ENCODE measurements at places on chromosomes 4 and X.

DNA sequence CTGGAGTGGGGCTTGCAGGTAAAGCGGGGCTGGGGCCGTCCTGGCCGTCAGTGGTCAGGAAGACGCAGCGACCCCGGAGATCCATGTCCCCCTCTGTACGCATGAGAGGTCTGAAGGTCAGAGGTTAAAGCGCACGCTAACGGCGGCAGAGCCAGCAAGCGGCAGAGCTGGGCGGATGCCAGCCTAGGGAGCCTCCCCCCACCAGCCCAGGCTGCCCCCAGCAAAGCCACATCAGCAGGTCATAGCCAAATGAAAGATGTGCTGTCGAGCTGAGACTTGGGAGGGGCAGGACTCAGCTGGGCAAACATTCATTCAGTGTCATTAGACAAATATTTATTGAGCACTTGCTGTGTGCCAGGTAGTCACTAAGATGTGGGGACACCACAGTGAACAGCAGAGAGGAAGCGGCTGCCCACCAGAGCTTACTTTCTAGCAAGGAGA lies 593 bp upstream of the JAKMIP1 start:
- DNase-seq: no peak

DNA sequence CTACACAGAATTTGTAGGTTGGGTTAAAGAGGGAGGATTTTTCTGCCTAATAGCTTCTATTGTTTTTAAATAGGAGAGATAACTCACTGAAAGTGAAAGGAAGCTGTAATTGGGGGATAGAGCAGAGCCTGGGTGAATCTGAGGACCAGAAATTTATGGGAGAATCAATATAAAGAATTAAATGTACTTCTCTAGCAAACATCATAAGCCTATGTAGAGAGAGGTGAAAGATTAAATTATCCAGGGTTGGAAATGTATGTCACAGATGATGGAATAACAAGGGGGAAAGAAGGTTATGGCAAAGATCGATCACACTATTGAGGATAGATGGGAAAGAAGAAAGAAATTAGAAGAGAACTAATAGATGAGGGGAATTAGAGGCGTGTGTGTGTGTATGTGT lies 104.4 kb upstream of the DCAF8L1 start:
- no peak for DNase-seq

DNA sequence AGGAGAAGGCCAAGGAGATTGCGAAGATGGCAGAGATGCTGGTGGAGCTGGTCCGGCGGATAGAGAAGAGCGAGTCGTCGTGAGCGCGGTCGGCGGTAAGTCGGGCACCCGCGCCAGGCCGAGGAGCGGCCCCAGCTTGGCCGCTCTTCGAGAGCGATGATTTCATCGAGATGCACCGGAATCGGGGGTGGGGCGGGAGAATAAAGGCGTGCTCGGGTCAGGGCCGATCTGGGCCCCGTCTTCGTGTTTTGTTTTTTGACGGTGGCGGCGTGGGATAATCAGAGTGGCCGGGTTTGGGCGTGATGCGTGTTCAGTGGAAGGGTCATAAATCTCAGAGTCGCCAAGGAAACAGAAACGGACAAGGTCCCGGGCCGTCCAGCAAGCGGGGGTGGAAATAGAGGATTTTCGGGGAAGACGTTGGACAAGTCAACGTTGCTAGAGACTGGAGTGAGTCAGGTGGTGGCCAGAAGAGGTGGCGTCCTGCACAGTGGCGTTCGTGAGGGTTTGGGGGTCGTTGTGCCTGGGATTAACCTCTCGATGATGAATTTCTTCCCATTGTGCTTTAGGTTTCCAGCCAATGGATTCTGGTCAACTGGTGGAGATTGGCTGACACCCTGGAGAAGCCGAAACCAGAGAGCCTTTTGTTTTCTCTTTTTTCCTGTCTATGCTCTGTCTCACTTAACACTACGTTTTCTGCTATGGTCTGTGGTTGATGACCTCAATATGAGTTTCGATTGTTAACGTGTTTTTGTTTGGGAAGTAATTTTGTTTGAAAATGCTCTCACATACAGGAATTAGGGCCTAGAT lies 882 bp downstream of the MRFAP1 start:
- peak; percentile 75 for DNase-seq

GRCh38 chrX:24410514-24411189 lies 50.2 kb downstream of the SUPT20HL1 start:
- DNase-seq: no peak

DNA sequence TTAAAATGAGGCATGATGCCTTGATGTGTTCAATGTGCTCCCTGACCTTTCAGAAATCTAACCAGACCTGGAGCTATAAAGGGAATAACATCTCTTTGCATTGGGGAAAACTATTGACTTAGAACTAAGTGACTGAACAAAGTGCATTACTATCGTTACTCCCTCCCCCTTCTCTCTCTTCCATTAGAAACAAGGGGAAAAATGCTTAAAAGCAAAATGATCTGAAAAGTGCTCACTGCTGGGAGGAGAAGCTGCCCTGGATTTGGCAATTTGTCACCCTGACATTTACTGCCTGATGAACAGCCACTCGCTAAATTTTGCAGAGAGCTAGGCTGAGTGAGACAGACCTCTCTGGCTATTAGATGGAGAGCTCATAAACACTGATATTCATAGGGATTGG lies 48.6 kb upstream of the PARM1 start:
- no peak for DNase-seq

Measured in astrocyte of the hippocampus (primary cell).